Right renal cortex interstitium (tissue), 3 donors: ENCODE measurements at places on chromosomes 4 and X. TPM values are rescaled to one million over a fixed set of nuclear protein-coding genes. Genes with fewer than 3 reads are reported as not detected.

The CT45A1 gene
- not detected for polyA plus RNA-seq

The FTHL17 gene
- polyA plus RNA-seq, result not detected

The ADGRA3 gene
- 54.8 TPM for polyA plus RNA-seq

The SYTL4 gene
- 27.9 TPM for polyA plus RNA-seq

The CFAP47 gene
- polyA plus RNA-seq, result 0.75 TPM

The CSN1S1 gene
- polyA plus RNA-seq, result not detected

The SCML1 gene
- polyA plus RNA-seq, result 15.9 TPM

The BEX5 gene
- 12.4 TPM for polyA plus RNA-seq

The NAP1L3 gene
- polyA plus RNA-seq, result 16.2 TPM

The NWD2 gene
- polyA plus RNA-seq, result 0.18 TPM

The ABLIM2 gene
- 7.2 TPM for polyA plus RNA-seq

The HPSE gene
- polyA plus RNA-seq, result 1.6 TPM

The SOD3 gene
- polyA plus RNA-seq, result 10.0 TPM

The PNMA6F gene
- 0.10 TPM for polyA plus RNA-seq

The CABS1 gene
- polyA plus RNA-seq, result not detected

The PRRG1 gene
- polyA plus RNA-seq, result 25.4 TPM

The SLC34A2 gene
- polyA plus RNA-seq, result 25.2 TPM

The TEX13A gene
- polyA plus RNA-seq, result not detected

The GAGE12E gene
- polyA plus RNA-seq, result not detected

The MAGEA12 gene
- not detected for polyA plus RNA-seq

The USP17L25 gene
- polyA plus RNA-seq, result not detected

The RRH gene
- polyA plus RNA-seq, result 0.65 TPM

The GATA1 gene
- polyA plus RNA-seq, result 0.40 TPM

The ENPEP gene
- 235 TPM for polyA plus RNA-seq

The SORBS2 gene
- 65.3 TPM for polyA plus RNA-seq
